ENCODE measurements at places on chromosomes 2 and 18. TPM values are rescaled to one million over a fixed set of nuclear protein-coding genes. Genes with fewer than 3 reads are reported as not detected.

The KLF11 gene
- total RNA-seq, result 8.3 TPM

The SLC40A1 gene
- 13.6 TPM for total RNA-seq

The ALLC gene
- total RNA-seq, result not detected

The SFT2D3 gene
- 5.8 TPM for total RNA-seq

The CFAP65 gene
- not detected for total RNA-seq

The EVX2 gene
- total RNA-seq, result under 0.01 TPM

The OTOS gene
- not detected for total RNA-seq

The NPPC gene
- total RNA-seq, result not detected

The NFE2L2 gene
- 84.3 TPM for total RNA-seq

The CHRNG gene
- not detected for total RNA-seq
